ENCODE measurements at places on chromosomes 6 and 20.

GRCh38 chr20:20407891-20408805 is 40.2 kb downstream of the INSM1 start:
- no peak for DNase-seq

DNA sequence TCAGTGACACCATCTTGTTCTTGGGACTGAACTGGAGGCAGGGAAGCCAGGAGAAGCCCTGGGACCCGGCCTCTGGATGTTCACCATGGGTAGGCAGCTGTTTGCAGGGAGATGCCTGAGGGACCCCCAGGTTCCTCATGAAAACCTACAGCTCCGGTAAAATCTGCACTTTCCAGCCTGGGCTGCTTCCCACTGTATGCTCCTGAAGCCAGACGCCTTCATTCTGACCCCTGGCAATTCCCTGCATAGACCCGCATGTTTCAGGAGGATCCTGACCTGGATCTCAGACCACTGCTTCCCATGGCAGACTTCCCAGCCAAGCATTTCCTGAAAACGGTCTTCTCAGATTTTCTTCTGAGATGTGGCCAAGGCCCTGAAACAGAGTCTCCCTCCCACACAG is 306.7 kb downstream of the PREX1 start:
- no peak for DNase-seq

- DNase-seq: no peak
Measured at GRCh38 chr20:5316188-5317158, at the start of gene PROKR2. PROKR2 (minus strand) TSS chr20:5316954; CDS start chr20:5314369, 2,585 bp downstream.

DNA sequence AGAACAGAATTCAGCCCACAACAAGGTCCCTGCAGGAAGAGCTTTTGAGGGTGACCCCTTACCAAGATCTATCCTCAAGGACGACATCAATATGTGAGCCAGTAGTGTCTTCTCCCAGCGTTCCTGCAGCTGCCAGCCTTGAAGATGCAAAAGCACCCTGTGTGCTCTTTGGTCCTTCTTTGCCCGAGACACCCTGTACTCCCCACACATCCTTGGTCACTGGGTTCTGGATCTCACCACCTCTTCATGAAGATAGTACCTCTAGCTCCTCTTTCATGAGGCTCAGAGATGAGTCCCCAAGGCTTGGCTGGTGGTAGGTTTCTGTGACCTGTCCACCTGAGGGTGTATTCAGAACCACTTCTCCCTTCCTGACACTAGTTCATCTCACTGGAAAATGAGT is 259.6 kb upstream of the FOXQ1 start:
- no peak for DNase-seq

DNA sequence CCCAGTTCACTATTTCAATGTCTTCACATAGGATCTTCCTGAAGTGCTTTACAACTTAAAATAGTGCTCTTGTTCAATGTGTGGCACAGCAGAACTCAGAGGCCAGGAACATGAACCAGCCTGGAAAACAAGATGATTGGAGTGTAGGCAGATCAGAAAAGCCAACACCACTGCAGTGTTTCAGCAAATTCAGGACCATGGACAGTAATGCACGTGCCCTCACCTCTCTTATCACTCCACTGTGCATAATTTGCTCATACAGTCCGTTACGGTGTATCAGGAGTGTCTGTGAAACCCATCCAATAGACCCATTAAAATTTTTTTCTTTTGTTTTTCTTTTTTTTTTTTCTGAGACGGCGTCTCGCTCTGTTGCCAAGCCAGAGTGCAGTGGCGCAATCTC is 27.6 kb upstream of the HACE1 start:
- DNase-seq: no peak

GRCh38 chr6:147974376-147974775 is 368.3 kb upstream of the SASH1 start:
- no peak for DNase-seq

GRCh38 chr6:116369540-116369939 is 1.2 kb upstream of the DSE start:
- DNase-seq: no peak

DNA sequence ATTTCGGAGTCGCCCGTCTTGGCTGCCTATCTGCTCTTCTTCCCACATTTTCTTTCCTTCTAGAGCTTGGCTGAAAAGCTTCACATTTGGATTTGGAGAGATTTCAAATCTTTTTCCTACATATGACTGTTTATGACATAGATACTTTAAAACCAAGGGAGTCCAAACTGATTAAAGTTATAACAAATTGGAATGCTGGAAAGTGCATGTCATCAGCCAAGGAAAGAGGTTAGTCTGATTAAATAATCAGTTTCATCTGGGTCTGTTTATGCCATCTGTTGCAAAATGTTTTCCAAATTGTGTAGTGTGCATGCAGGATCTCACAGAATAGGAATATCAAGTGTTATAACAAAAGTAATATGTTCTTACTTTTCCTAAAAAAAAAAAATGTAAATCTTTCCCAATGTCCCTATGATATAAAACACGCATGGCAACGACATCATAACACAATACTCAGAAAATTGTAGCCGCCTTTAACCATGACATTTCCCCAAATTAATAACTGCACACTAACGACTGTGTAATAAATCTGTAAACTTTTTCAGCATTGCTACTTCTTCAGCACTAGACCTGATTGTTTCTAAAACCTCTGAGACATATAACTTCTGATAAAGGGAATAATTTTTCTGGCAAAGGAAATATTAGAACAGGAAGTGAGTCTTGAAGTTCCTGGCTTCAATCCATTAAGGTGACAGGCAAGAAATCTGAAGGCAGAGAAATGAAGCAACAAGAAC is 230.2 kb upstream of the FOXQ1 start:
- DNase-seq: no peak

DNA sequence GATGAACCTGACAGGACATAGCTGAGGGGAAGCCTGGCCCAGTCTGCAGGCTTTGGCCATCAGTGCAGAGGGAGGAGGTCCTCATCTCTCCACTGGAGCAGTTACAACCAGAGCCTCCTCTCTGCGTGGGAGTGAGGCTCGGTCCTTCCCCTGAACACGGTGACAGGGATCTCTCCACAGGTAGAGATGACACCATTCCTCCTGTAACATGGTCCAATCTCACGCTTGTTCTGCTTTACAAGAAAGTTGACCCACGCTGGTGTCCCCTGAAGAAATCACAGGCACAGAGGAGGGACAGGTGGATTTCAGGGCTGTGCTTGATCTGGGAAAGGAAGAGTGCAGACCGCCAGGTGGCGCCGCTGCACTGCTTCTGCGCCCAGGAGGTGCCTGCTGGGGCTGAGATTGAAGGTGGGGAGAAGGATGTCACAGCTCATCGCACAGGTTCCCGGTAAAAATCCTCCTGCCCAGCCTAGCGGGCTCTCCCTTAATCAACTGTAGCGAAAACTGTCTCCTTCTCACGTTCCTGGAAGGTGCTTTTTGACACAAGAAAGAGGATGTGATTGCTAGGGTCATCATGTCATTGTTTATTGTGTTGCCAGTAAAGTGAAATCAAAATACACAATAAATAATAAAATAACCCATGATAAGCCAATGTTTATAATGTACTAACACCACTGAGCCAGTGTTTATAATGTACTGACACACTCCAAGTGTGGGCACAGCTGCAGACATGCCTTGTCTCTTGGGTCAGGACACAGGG is 20.4 kb downstream of the HLA-G start:
- peak; percentile 61 for DNase-seq
